NCI-H1436 (cell line): ENCODE measurements at places on chromosomes 5 and 9.

DNA sequence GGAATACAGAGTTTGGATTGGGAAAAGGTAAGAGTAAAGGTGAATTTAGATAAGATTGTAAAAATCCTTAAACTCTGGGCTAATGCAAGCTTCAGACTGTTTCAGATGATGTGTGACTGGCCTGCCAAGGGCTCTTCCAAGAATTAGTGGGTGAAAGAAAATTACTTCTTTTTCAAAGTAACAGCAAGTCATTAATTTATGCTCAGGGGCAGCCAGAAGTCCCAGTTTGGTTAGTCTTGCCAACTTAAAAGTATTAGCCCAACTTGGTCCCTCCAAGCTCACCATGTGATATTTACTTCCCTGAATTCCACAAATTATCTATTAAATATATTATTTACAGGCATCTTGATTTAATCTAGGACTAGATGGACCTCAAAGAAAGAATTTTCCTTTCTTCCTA is 947.8 kb downstream of the NR2F1-AS1 start:
- DNase-seq: no peak

- DNase-seq: no peak
These were observed 286.4 kb downstream of the NTRK2 start for GRCh38 chr9:84955971-84956370.

DNA sequence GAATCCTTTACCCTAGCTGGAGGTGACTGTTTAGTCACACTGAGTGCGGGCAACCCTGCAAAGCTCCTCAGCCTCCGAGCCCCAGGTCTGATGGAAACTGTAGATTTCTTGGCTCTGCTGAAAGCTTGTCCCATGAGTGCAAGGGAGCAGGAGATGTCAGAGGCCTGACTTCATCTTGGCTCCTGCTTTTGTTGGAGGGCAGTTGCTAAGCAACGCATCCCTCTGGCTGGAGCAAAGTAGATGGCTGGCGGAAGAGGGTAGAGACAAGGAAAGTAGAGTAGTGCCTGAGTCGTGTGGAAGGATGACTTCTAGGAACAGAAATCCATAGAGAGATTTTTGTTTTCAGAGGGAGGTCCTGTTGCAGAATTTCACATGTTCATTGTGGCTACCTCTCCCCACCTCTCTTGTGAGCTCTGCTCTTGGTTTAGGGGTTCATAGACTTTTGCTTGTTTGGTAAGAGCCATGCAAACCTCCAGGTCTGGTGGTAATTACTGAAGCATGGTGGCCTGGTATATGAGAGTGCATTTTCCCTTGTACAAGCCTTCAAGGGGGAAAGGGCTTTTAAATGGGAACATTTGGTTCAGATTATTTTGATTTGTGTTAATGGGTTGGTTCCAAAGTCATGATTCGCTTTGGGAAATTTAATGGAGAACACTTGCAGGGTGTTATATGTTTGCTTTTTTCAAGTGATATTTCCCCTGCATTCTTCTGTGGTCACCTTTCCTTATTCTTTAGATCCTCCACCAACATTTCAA is 71.5 kb downstream of the ARHGAP26 start:
- no peak for DNase-seq

DNA sequence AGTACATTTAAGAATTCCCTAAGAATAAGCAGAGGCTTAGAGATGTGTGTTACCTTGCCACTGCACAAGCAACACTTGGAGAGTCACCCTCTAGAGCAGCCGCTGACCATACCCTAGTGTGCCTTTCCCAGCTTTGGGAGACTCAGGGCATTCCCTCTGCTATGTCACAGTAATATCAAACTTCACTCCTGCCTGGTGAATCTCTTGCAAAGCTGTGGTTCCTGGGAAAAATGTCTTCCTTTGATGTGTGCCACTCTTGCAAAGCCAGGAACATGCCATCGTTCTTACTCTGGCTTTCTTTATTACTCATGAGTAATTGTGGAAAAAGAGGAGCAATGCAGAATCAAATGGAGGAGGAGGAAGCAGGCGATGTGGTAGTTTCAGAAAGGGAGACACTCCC is 173.2 kb downstream of the CCDC192 start:
- DNase-seq: no peak

DNA sequence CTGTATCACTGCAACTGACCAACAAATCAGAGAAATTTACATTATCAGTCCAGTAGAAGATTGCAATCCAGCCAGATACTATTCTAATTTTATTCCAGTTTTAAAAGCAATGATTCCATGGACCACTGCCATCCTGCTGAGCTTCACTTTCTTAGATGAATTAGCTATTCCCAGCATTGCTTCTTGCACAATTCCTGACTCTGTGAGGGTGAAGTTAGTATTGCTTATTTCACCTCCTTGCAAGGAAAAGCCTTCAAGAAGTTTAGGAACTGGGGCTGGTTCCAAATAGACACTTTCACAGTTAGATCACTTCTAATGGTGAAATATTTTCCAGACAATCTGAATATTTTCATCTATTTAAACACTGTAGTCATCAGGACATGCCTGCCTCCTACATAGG is 338.6 kb upstream of the TNC start:
- no peak for DNase-seq
